ENCODE measurements at places on chromosomes 6 and 20. TPM values are rescaled to one million over a fixed set of nuclear protein-coding genes. Genes with fewer than 3 reads are reported as not detected.

GRCh38 chr20:48800177-48800576 is 27.6 kb downstream of the PREX1 start:
- H3K36me3 ChIP-seq, result no peaks in the 10 kb centered on the region
- no peak for DNase-seq
- no peak overlapping the region for H3K4me3 ChIP-seq

GRCh38 chr20:59084041-59084850 is 41.7 kb upstream of the PRELID3B start:
- peaks cover 4% of the 10 kb centered on the region for H3K27me3 ChIP-seq
- H3K36me3 ChIP-seq, result no peaks in the 10 kb centered on the region
- H3K4me1 ChIP-seq, result peaks cover 10% of the 10 kb centered on the region
- no peak overlapping the region for H3K4me3 ChIP-seq

FAM217A gene
- not detected for total RNA-seq

DNA sequence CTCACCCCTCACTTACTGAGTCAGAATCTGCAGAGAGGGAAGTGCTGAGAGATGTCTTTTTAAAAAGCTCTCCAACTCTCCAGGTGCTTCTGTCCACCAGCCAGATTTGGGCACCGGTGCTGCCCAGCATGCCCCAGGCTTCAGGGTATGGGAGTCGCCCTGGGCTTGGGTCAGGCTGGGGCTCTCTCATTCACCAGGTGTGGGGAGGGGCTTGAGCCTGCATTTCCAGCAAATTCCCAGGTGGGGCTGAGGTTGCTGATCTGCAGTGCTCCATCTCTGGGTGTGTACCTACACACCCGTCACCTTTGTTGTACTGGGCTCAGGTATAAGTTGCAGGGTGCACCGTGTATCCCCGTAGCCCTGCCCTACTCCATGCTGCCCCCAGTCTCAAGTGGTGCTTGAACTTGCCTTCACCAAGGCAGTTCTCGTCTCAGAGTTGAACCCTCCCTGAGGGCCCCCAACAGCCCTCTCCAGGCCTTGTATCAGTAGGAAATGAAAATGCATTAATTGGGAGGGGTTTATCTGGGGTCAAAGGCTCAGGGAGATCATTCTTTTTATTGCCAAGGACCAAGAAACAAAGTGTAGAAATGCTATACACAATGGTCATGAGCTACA is 23.5 kb downstream of the PPP1R3G start:
- no peaks in the 10 kb centered on the region for H3K36me3 ChIP-seq
- DNase-seq, result no peak
- H3K27me3 ChIP-seq, result no peaks in the 10 kb centered on the region
- H3K4me1 ChIP-seq, result peaks cover 38% of the 10 kb centered on the region
- H3K4me3 ChIP-seq, result peak overlapping the region; percentile 26

CDH4 gene
- 0.05 TPM for total RNA-seq
